Activated CD4-positive, CD25-positive, alpha-beta regulatory T cell (primary cell): ENCODE measurements at places on chromosomes 4 and X.

- no peak for DNase-seq
These were observed 37.9 kb upstream of the HMX1 start for GRCh38 chr4:8909548-8909947.

DNA sequence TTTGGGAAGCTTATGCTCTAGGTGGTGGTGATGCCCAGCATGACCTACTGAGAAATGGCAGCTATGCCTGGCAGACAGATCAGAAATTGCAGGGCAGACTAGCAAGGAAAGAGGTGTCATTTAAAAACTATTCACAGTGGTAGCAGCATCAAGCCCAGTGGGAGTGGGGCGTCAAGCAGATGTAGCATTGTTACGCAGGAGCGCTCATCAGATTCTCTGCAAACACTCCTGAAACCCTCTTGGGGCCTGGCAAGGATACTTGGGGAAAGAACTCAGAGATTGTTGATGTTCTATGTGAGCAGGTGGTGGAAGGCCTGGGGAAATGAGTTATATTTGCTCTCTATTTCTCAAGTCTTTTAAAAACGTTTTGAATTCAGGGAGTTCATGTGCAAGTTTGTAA lies 437.6 kb downstream of the RAPGEF2 start:
- DNase-seq = no peak

DNA sequence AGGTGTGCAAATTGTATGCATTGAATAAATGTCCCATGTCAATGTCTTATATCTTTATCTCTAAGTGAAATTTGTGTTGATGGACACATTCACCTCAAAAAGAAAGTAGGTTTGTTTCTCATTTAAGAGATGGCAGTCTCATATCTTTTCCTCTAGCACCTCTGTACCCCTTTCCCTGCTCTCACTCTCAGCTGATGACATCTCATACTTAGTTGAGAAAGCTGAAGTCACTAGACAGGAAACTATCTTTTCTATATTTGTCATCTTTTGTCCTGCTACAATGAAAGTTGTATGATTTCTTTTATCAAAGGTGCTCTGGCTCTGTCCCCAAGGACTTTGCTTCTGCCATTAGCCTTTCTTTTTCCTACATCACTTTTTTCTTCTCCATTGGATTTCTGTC lies 84.0 kb upstream of the GRPR start:
- no peak for DNase-seq

DNA sequence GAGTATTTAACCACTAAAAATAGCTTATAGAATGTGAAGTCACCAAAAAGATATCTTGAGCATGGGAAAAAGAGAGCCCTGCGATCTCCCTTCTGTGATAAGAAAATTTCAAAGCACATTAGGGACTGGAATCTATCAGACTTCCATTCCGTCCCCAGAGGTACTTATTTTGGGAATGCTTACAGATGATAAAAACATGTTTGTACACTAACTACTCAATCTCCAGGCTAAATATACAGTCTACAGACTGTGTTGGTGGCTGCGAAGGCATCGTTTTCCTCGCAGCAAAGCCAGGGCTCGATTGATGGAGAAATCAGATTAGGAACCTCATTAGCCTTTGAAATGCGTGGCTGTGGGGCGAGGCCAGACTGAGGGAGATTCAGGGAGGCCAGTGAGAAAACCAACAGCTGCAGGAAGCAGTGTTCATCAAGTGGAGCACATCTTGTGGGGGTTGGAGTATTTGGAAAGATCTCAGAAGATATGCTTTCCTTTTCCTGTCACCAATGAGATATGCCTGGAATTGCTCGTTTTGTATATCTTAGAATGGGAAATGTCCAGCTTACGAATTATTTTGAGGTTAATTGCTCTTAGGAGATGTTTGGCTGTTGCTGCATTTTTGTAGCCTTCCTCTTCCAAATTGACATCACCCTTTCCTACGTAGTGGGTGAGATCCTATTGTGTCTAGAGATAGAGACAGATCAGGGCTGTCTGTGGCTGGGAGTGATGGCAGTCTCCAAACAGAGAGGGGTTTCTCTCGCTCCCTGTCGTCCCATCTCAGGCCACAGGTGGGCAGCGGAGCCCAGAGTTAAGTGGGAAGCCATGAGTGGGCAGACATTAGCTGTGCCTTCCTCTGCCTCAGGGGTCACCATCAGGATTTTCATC lies 224.9 kb upstream of the FAT1 start:
- DNase-seq = no peak

GRCh38 chrX:65574356-65574755 lies 39.8 kb upstream of the LAS1L start:
- no peak for DNase-seq

GRCh38 chr4:167233685-167234315 lies 494 bp downstream of the SPOCK3 start:
- no peak for DNase-seq

- peak; percentile 1 for DNase-seq
These were observed 25.3 kb downstream of the HOPX start for GRCh38 chr4:56655627-56656345.

DNA sequence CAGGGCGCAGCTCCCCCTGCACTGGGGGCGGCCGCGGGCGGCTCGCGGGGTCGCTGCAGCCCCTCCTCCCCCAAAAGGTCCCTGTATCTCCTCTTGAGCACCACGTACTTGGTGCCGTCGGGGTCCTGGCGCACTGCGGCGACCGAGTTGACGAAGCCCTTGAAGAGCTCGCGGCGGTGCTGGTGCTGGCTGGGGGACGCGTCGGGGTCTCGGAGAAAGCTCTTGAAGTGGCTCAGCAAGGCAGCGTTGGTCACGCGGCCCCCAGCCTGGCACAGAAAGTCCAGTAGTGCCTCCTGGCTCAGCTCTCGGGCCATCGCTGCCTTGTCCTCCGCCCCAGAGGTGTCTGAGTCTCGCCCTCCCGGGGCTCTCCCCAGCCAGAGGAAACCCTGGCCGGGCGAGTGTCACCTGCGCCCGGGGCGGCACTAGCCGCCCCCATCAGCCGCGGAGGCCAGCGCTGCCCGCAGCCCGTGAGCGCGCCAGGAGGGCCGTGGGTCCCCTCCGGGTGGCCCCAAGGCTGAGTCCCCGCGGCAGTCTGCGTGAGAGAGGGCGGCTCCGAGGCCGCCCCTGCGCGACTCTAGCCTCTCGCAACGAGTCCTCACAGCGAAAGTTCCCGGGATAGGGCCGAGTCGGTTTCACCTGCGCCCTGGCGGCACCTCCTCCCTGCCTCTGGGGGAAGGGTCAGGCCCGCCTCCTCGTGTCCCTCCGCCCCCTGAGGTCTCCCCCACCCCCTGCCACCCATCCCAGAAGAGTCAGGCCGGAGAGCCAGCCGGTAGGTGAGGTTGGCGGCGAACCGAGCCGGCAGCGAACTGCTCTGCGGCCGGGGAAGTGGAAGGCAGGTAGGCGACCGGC lies at the start of gene SOWAHB:
Gene SOWAHB (minus strand): TSS at position 609 of the 849 bp plus-strand sequence. CDS start 295 bp downstream, at position 314.
- DNase-seq = peak; percentile 16

- no peak for DNase-seq
These were observed 163.3 kb upstream of the SLC7A11 start for GRCh38 chr4:138405466-138405891.
